ENCODE measurements at places on chromosomes 4 and X.

- DNase-seq = no peak
Measured at GRCh38 chrX:109830704-109831206, 97.7 kb upstream of the ACSL4 start.

DNA sequence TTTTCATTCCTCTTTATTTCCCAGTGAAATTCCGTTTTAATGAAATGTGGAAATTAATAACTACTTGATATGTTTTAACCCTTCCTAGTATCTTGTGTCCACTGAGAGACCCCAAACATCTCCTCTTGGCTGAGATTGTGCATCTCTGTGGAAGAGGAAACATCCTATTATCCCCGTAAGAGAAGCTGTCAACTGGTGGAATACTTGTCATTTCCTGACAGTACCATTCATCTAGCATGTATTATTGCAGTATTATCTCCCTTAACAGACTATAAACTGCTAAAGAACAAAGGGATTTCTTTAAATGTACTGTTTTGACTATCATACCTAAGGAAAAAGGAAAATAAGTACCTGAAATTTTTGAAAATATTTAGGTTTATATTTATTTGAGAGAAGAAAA, 277.3 kb upstream of the SLC7A11 start:
- DNase-seq = no peak

- peak; percentile 54 for DNase-seq
Measured at GRCh38 chr4:183876268-183876934, 28.7 kb upstream of the STOX2 start.

DNA sequence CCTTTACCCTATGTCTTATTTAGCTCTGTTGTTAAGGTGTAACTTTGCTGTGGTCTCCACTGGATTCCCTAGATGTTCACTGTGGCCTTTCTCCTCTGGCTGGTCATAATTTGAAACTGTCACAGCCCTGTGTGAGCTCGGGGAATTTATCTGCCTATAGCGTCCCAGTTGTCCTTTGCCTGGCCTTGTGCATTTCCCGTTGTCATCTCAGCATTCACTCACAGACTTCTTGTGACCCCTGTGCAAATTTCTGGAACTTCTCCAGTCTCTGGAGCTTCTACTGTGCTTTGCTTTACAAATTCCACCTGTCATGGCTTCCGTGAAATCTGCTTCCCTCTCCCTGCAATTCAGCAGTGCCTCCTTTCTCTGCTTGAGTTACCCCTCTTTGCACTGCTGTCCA, 106.7 kb downstream of the WWC2 start:
- no peak for DNase-seq
